ENCODE measurements at places on chromosomes 16 and 17. TPM values are rescaled to one million over a fixed set of nuclear protein-coding genes. Genes with fewer than 3 reads are reported as not detected.

KCNJ18 gene
- not detected for total RNA-seq

HSPB9 gene
- not detected for total RNA-seq

FZD2 gene
- not detected for total RNA-seq

CDRT15 gene
- not detected for total RNA-seq

PIMREG gene
- 8.0 TPM for total RNA-seq

KRT16 gene
- total RNA-seq = not detected
